ENCODE measurements at places on chromosomes 1 and 21. TPM values are rescaled to one million over a fixed set of nuclear protein-coding genes. Genes with fewer than 3 reads are reported as not detected.

DNA sequence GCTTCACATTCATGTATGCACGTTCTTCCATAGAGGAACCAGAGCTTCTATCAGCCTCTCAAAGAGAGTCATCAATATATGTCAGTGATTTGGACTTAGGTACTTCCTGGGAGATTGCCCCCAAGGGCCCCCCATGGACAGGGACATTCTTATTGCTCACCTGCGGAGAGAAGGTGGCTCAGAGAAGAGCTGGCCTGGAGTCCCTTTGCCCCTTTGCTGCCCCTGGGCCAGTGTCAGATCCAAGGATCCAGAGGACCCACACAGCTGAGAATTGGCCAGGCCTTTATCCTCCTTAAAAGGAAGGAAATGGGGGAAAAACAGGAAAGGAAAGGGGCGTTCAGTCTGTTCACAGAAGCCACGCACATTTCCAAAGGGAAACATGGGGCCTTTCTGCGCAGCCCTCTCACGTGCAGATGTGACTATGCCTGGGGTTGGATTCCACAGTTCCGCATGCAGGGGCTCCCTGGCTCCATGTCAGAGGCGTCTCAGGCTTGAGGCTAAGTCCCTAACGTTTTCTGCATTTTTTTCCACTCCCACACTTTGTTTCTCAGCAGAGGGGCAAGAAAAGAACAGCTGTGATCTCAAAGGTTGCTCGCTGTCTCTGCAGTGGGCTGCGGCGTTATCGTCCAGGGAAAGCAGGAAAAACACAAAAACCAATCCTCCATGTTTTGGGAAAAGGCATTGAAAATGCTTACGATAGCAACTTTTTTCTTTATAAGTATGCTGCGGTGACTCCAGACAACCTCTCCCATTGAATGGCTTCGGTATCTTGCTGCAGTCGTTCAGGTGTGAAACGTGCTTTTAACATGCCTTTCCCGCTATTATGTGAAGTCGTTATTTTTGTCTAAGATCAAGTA lies 5.9 kb downstream of the C1orf226 start:
- no peaks in the 10 kb centered on the region for H3K4me1 ChIP-seq
- no peak overlapping the region for H3K4me3 ChIP-seq
- H3K36me3 ChIP-seq = no peaks in the 10 kb centered on the region
- H3K27ac ChIP-seq = no peak overlapping the region

DNA sequence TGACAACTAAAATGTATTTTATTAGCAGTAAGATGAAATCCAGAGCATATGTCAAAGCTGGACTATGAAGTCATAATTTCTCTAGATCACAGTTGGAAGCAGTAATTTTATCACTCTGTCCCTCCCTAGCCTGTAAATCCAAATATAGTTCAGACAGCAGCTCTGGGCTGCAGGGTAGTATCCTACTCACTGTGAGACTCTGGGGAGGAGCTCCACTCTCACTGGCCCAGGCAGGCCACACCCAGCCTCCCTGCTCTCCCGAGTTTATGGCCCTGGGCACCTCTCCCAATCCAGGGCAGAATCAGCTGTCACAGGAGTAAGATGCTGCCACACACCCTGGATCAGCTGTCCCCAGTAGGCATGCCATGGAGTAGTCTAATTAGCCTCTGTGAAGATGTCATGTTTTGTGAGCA lies 131.1 kb downstream of the HLCS start:
- no peak for DNase-seq
- H3K27ac ChIP-seq = no peak overlapping the region
- H3K27me3 ChIP-seq = peaks cover 2% of the 10 kb centered on the region
- no peak overlapping the region for H3K4me3 ChIP-seq
- H3K4me1 ChIP-seq = no peaks in the 10 kb centered on the region

DNA sequence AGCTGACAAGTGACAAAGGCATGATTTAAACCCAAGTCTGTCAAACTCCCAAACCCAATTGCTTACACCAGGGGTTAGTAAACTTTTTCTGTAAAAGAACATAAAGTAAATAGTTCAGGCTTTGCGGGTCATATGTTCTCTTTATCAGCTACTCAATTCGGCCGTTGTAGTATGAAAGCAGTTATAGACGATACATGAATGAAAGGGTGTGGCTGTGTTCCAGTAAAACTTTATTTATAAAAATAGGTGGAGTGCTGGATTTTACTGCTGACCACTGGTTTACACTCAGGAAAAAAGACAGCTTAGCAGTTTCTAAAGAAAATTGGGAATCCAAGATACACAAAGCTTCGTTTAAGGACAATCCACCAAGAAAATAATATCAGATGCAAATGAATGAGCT lies 124.3 kb upstream of the BCL9 start:
- no peak overlapping the region for H3K27ac ChIP-seq
- no peak overlapping the region for H3K4me3 ChIP-seq
- DNase-seq = no peak

- peaks cover 10% of the 10 kb centered on the region for H3K36me3 ChIP-seq
- H3K4me1 ChIP-seq = no peaks in the 10 kb centered on the region
- no peak overlapping the region for H3K27ac ChIP-seq
- no peaks in the 10 kb centered on the region for H3K27me3 ChIP-seq
- no peak overlapping the region for H3K4me3 ChIP-seq
These were observed 18.1 kb downstream of the PLOD1 start for GRCh38 chr1:11952455-11953109.

GRCh38 chr1:106747232-106747631 lies 309.2 kb upstream of the PRMT6 start:
- no peak overlapping the region for H3K27ac ChIP-seq
- H3K4me3 ChIP-seq = no peak overlapping the region
- no peaks in the 10 kb centered on the region for H3K27me3 ChIP-seq
- DNase-seq = no peak

TTC39A gene
- 0.12 TPM for total RNA-seq

LRRC53 gene
- total RNA-seq = not detected

- H3K4me1 ChIP-seq = peaks cover 75% of the 10 kb centered on the region
- peak overlapping the region; percentile 70 for H3K27ac ChIP-seq
- H3K36me3 ChIP-seq = no peaks in the 10 kb centered on the region
- DNase-seq = no peak
These were observed 74.5 kb downstream of the S1PR1 start for GRCh38 chr1:101311146-101311920.

GRCh38 chr1:221488550-221488949 lies 253.3 kb downstream of the DUSP10 start:
- no peak for DNase-seq
- H3K36me3 ChIP-seq = no peaks in the 10 kb centered on the region
- no peak overlapping the region for H3K4me3 ChIP-seq
- no peaks in the 10 kb centered on the region for H3K27me3 ChIP-seq
- H3K27ac ChIP-seq = no peak overlapping the region
- no peaks in the 10 kb centered on the region for H3K4me1 ChIP-seq

GRCh38 chr1:50969611-50970508 lies at the start of gene CDKN2C:
TSS of gene CDKN2C (plus strand) at chr1:50970245. CDS start at chr1:50970369, 124 bp downstream.
- peaks cover 25% of the 10 kb centered on the region for H3K36me3 ChIP-seq
- peak within 1 kb of the TSS; percentile 98 for H3K27ac ChIP-seq
- DNase-seq = peak; percentile 48
- peaks cover 45% of the 10 kb centered on the region for H3K4me1 ChIP-seq

- no peak for DNase-seq
- no peak overlapping the region for H3K4me3 ChIP-seq
- H3K4me1 ChIP-seq = no peaks in the 10 kb centered on the region
- no peaks in the 10 kb centered on the region for H3K27me3 ChIP-seq
- no peak overlapping the region for H3K27ac ChIP-seq
These were observed 515.5 kb downstream of the BRINP3 start for GRCh38 chr1:189962181-189962580.

DNA sequence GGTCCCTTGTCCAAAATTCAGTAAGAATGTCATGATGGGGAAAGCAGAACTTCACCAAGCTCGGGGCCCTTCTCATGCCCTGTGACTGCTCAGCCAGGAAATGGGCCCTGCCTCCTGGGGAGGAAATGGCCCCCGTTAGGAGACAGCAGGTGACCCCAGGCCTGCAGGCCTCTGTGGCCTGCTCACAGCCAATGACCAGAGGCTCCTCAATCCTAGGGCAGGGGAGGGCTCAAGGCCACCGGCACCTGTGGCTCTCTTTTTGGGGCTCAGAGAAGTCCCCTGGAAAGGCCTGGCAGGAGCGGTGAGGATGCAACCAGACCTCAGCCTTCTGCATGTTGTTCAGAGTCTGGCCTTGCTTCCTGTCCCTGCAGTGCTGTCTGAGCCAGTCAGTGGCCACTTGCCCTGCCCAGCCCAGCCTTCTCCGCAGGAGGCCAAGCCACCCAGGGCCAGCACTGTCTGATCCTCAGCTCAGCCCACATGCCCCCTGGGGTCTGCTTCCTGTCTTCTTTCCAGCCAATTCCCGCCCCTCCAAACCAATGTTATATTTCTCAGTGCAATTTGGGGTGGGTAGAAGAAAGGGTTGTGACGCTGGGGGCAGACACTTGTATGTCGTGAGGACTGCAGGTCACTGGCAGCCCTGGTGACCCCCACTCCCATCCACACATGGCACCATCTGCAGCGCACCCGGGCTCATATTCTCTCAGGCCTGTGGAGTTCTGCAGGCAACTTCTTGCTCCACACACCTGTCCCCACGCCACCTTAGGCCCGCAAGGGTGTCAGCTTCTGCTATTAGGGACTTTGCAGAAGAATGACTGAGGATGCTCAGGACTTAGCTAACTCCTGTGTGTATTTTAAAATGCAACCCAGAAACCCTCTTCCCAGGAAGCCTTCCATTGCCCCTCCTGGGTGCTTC lies 83.6 kb downstream of the ITPKB start:
- H3K4me3 ChIP-seq = peak overlapping the region; percentile 13
- peaks cover 18% of the 10 kb centered on the region for H3K4me1 ChIP-seq
- peak overlapping the region; percentile 94 for H3K27ac ChIP-seq
- H3K27me3 ChIP-seq = no peaks in the 10 kb centered on the region

GRCh38 chr21:43361127-43361492 lies 65.8 kb downstream of the SIK1 start:
- H3K27ac ChIP-seq = peak overlapping the region; percentile 91
- H3K4me1 ChIP-seq = peaks cover 24% of the 10 kb centered on the region
- H3K27me3 ChIP-seq = peaks cover 3% of the 10 kb centered on the region
- peak; percentile 13 for DNase-seq
- no peaks in the 10 kb centered on the region for H3K36me3 ChIP-seq
- peak overlapping the region; percentile 83 for H3K4me3 ChIP-seq

TEDDM1 gene
- not detected for total RNA-seq

DNA sequence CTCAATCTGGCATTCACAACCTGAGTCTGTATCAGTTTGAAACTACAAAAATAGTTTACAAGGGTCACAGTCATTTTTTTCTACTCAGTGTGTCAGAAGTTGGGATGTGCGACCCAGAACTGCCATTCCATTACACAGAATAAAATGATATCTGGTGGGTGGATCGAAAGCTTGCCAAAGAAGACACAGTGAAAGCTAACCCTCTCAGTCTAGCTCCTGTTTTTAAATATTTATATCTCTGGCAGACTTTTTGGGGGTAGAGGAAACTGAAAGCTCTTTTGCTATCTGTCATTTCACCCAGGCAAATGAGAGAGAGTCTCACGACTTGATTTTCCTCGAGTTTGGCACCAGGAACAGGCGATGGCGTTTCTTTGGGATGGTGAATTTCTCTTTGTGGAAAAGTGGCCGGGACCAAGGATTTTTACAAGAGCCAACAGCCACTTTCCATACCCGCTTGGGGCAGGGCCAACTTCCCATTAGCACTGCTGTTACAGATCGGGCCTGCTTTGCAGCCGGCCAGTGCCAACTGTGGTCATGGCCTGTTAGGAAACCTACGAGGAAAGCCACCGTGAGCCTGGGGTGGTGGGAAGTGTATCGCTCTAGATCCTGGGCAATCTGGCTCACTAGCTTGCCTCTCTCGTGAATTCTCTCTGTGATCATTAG lies 185.5 kb upstream of the NFIA start:
- no peak for DNase-seq
- H3K27ac ChIP-seq = no peak overlapping the region
- H3K27me3 ChIP-seq = peaks cover 6% of the 10 kb centered on the region

DNA sequence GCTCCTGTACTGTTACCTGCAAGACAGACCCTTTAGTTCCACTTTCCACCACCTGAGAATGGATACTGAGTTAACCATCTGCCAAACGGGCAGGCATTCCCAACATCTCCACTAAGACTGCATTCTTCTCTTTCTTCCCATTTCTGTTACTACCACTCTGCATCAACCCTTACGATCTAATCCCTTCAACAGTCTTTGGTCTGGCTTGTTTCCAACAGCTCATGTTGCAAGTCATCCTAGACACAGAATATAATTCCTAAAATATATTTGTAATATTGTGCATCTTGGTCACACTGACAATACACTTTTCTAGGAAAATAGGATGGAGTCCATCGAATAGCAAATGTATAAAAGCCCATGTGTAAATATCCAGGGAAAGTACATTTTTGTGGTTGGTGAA lies 166.7 kb downstream of the SIPA1L2 start:
- DNase-seq = no peak
- H3K4me3 ChIP-seq = no peak overlapping the region
- peaks cover 5% of the 10 kb centered on the region for H3K27me3 ChIP-seq
- peaks cover 9% of the 10 kb centered on the region for H3K4me1 ChIP-seq

KCNJ15 gene
- 1.7 TPM for total RNA-seq

PEAR1 gene
- 0.36 TPM for total RNA-seq

- peaks cover 24% of the 10 kb centered on the region for H3K36me3 ChIP-seq
- H3K4me1 ChIP-seq = peaks cover 8% of the 10 kb centered on the region
- H3K4me3 ChIP-seq = no peak overlapping the region
- DNase-seq = no peak
- no peak overlapping the region for H3K27ac ChIP-seq
These were observed 19.8 kb downstream of the DBT start for GRCh38 chr1:100229681-100230443.

DNA sequence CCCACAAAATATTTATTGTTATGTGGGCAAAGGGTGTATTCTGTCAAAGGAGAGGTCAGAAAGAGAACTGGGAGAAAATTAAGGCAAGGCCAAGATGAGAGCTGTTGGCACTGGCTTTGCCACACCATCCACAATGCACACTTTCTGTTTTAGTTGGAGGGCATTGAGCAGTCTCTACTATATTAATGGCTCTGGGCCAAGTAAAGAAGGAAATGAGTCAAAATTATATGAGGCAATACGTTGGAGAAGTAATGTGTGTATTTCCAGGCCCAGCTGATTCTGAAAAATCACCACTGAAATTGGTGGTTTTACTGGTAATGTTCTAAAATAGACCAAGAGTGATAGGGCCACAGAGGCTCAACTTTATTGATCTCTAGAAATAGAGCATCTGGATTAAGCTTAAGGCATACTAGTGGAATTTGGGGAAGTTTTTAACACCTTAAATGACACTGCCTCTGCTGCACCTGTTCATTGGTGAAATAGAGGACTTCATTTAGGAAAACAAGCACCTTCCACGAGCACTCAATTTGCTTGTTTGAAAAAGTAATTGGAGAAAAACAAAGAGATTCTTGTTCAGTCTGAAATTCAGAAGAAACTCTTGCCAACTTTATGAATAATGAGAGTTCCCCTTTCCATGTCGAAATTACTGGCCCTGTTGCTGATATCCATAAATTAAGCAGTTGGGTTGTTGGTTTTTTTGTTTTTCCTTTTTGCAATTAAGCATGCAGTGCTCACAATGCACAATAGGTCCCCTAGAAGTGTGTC lies 424.9 kb downstream of the ADGRL2 start:
- no peaks in the 10 kb centered on the region for H3K27me3 ChIP-seq
- H3K27ac ChIP-seq = no peak overlapping the region
- no peaks in the 10 kb centered on the region for H3K4me1 ChIP-seq
- no peaks in the 10 kb centered on the region for H3K36me3 ChIP-seq

GRCh38 chr1:7940745-7941436 lies at the start of gene TNFRSF9:
TSS of gene TNFRSF9 (minus strand) at chr1:7940839. CDS start at chr1:7939994, 845 bp downstream.
- H3K4me3 ChIP-seq = peak within 1 kb of the TSS; percentile 88
- peaks cover 13% of the 10 kb centered on the region for H3K27me3 ChIP-seq
- H3K4me1 ChIP-seq = peaks cover 69% of the 10 kb centered on the region
- H3K27ac ChIP-seq = peak within 1 kb of the TSS; percentile 81
- peak; percentile 58 for DNase-seq
- H3K36me3 ChIP-seq = peaks cover 22% of the 10 kb centered on the region

SLC22A15 gene
- total RNA-seq = 0.23 TPM
